Activated naive CD4-positive, alpha-beta T cell treated with Interleukin-2 at 50 U/mL for 16 hours (primary cell): ENCODE measurements at places on chromosomes 4 and X.

DNA sequence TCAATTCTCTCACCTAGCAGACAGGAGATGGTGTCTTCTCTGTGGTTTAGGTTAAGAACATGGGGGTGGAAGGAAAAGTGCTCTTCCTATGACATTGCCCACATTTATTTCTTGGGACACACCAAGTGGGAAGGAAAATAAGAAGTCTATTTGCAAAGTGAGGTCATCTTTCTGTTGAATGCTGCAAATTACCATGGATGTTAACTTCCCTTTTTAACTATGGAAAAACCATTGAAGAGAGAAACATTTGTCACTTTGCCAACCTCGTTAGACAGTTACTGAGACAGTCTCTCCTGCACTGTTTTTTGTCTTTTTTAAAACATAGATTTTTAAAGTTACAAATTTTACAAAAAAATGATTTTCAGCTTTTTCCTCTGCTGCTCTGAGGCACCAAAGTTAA is 72.8 kb upstream of the BEND4 start:
- DNase-seq = no peak

DNA sequence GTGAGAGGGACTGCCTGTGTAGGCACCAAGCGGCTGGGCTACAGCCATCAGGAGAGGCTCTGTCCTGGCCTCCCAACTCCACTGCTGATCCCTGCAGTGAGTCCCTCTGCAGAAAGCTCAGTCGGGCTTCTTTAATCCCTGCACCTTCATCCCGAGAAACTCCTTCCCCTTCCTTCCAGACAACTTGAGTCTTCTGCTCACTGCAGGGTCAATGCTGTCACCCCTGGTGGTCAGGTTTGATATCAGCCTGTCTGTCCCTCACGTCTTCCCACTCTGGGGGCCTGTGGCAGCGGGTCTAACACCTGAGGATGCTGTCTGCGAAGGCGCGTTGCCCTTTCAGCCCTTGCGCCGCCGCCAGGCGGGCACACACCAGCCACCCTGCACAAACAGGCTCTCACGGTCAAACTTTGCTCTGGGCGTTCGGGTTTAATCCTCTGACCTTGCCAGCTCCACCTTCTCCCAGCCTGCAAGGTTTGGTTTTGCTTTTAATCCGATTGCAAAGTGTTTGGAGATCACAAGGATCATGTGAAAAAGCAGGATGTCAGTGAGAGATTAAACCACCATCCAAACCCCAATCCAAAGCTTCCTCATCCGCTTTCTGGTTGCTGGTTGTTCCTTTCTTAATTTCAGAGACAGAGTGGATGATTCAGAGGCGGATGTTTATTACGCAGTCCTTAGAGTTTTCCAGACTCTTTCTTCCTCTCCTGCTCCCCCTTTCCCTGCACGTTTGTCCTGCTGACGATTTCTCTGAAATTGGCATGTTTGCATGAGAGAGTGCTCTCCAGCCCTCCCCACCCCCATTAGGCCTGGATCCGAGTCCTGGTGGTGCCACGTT is 74.8 kb upstream of the SLC34A2 start:
- DNase-seq = no peak

GRCh38 chr4:110248831-110249253 is 50.4 kb upstream of the ELOVL6 start:
- no peak for DNase-seq

DNA sequence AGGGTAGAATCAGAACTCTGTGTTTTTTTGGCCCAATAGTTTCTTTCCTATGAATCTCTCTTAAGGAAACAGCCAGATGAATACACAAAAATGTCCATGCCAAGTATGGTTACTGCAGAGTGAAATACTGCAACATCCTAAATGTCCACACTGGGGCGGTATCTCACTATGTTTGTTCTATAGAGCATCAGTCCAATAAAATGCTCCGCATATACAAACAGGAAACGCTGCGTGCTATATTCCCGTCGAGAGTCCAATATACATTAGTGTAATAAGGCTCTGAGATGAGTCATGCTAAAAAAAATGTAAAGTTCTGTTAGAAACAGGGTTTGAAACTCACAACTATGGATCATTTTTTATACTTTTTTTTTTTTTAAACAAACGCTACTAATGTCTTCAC is 72.9 kb upstream of the ENOX2 start:
- DNase-seq = no peak

DNA sequence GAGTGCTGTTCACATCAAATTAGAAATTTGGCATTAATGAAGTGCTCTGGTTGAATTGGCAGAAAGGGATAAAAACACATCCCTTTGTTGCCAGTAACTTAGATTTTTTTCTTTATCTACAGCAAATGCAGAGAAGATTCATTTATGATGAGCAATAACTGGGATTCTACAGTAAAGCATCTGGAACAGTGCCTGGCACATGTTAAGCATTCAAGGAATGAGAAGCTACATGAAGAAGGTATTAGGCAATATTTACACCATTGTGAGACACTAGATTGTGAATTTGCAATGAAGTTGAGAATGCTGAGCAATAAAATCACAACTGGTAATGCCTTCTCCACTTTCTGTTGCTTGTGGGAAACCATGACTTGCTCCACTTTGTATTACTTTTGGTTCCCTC is 33.5 kb downstream of the PCDH19 start:
- DNase-seq = no peak
